Hematopoietic multipotent progenitor cell (in vitro differentiated cells): ENCODE measurements at places on chromosomes 3 and 15. TPM values are rescaled to one million over a fixed set of nuclear protein-coding genes. Genes with fewer than 3 reads are reported as not detected.

GRCh38 chr3:98855806-98856400, 45.6 kb downstream of the DCBLD2 start:
- DNase-seq: no peak

The DUOXA2 gene
- under 0.01 TPM for total RNA-seq

The U2SURP gene
- total RNA-seq: 23.4 TPM

The KLF15 gene
- total RNA-seq: under 0.01 TPM

The FETUB gene
- total RNA-seq: not detected

The GOLGA8G gene
- not detected for total RNA-seq

The UROC1 gene
- total RNA-seq: under 0.01 TPM

The STIMATE gene
- 13.2 TPM for total RNA-seq

The GP5 gene
- total RNA-seq: 0.27 TPM

DNA sequence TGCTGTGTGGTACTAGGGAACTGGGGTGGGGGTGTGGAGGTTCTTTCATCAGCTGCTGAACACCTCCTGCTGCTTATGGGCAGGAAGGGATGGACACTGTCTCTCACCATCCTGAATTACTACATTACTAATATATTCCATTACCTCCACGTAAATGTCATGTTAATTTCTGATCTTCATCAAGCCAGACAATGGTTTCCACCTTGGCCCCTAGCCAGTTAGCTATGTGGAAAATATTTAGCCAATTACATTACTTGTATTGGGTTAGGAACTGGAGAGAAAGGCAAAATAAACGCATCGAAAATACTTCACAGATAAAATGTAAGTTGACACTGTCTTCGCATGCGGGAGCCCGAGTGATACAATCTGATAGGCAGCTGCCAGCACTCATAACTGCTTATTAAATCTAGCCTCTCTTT, 95.1 kb downstream of the FOXP1 start:
- no peak for DNase-seq

GRCh38 chr3:46619845-46620778, 7.8 kb downstream of the FAM240A start:
- DNase-seq: no peak

DNA sequence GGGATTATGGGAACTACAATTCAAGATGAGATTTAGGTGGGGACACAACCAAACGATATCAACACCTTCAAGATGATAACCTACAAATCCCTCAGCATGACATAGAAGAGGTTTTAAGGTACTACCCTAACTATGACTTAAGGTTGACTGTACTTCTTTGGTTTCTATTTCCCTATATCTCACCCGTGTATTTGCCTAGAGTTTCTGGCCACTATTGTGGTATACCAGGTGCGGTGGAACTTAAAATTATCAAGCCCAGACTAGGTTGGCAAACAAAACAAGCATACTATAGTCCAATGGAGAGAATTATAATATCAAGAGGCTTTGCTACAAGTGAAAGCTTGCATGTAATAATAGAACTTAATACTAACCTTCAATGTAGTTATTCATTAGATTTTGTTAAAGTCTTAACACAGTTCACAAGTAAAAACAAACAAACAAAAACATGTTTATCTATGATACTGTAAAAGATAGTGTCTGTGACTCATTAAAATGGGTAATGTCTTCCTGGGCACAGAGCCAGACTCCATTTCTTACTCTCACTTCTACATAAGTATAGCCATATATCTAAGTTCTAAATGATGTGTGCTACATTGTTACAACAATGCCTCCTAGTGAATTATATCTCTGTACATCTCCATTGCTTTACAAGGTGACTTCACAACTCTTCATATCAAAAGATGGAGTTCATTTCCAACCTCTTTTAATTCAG, 479.1 kb downstream of the ZBBX start:
- no peak for DNase-seq

- DNase-seq: peak; percentile 32
Observed at GRCh38 chr3:40770061-40770460, 245.3 kb downstream of the ZNF621 start.
